Calu3 (cell line): ENCODE measurements at places on chromosomes 11 and 22. TPM values are rescaled to one million over a fixed set of nuclear protein-coding genes. Genes with fewer than 3 reads are reported as not detected.

SHANK3 gene
- 2.1 and 2.5 TPM in 2 replicates for total RNA-seq

IL17REL gene
- total RNA-seq = not detected in 2 replicates

CCDC117 gene
- 25.4 and 27.0 TPM in 2 replicates for total RNA-seq

WBP2NL gene
- 2.8 and 3.7 TPM in 2 replicates for total RNA-seq

P4HA3 gene
- total RNA-seq = not detected in 2 replicates

TSGA10IP gene
- total RNA-seq = not detected in 2 replicates

OR2AT4 gene
- total RNA-seq = not detected in 2 replicates

ACR gene
- not detected in 2 replicates for total RNA-seq

NXPE4 gene
- total RNA-seq = not detected in 2 replicates

TEAD1 gene
- total RNA-seq = 99.0 and 104 TPM in 2 replicates

THYN1 gene
- 26.0 and 27.2 TPM in 2 replicates for total RNA-seq

RSF1 gene
- total RNA-seq = 68.5 and 76.4 TPM in 2 replicates

DDI1 gene
- total RNA-seq = not detected in 2 replicates

PKP3 gene
- 128 and 154 TPM in 2 replicates for total RNA-seq

RBFOX2 gene
- 63.1 and 64.1 TPM in 2 replicates for total RNA-seq

CD3G gene
- not detected in 2 replicates for total RNA-seq

GRIA4 gene
- total RNA-seq = not detected in 2 replicates
